ENCODE measurements at places on chromosomes 13 and 19.

DNA sequence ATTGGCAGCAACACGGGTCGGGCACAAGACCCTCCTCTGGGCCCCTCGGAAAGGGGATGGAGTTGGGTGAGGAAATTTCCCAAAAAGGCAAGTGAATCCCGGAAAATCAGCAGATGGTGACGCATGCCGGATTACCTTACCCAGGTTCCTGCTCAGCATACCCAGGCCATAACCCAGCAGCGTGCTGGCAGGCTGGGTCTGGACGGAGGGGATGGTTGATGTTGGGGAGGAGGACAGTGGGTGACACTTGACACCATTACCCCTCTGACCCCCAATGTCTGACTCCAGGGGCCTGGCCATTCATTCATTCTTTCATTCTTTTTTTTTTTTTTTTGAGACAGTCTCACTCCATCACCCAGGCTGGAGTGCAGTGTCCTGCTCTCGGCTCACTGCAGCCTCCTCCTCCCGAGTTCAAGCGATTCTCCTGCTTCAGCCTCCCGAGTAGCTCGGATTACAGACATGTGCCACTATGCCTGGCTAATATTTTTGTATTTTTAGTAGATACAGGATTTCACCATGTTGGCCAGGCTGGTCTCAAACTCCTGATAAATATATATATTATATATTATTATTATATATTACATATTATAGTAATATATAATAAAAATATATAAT, 799 bp downstream of the PVR start:
- DNase-seq = peak; percentile 41

DNA sequence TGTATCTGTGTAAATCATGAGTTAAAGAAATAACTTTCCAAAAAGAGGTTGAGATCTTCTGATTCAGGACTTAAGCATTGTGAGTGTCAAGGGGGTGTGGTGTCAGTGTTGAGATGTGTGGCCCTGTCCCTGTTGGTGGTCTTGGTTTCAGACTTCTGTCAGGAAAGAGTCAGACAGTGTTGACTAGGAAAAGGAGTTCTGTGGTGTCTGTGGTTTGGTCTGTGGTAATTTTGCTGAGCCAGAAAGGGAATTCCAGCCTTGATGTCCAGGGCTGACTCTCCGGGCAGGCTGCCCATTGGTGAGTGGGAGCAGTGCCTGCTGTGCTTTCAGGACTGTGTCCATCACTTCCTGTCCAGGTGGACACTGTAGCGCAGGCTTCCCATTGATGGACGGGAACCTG, 39.8 kb upstream of the IGFL4 start:
- DNase-seq = no peak

DNA sequence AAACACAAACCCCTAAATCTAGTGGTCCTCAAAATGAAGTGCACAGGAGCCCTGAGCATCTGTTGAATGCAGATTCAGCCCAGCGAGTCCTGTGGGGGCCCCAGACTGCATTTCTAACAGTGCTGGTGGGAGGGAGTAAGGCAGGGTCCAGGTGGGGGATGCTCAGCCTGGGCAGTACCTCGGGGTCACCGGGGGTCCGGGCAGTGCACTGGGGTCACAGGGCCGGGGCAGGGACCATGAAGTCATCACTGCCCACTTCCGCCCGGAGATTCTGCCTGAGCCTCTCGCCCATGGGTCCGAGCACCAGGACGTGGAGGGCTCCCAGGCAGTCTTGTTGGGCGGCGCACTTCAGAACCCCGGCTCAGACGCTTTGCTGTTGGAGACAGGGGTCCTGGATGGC, 838 bp upstream of the ATP4B start:
- DNase-seq = no peak

- no peak for DNase-seq
These were observed 82.6 kb downstream of the FREM2 start for GRCh38 chr13:38769526-38769925.

- DNase-seq = no peak
These were observed 26.8 kb downstream of the UBXN6 start for GRCh38 chr19:4430760-4431159.

DNA sequence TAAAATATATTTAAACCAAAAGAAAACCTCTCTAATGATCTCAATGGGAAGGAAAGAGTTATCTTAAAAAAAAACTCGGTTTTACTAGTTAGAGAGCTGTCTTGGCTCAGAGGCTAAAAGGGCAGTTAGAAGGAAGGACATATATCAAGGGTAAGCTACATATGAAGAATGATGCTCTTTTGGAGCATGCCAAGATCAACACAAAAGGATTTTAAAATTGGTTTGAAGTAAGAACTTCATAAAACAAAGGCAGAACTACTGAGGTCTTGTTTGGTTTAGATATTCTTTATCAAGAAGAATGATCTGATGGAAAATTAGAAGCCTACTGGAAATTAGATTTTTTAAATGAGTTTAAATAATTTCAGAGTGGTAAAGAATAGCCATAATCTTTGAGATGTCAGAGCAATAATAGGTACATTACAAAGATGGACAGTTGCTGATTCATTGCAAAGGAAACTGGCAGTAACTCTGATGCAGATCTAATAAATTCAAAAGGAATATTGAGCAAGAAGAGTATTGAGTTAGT, 39.4 kb upstream of the LMO7 start:
- DNase-seq = no peak

GRCh38 chr13:113034451-113035212, 65.6 kb downstream of the MCF2L start:
- DNase-seq = peak; percentile 57

DNA sequence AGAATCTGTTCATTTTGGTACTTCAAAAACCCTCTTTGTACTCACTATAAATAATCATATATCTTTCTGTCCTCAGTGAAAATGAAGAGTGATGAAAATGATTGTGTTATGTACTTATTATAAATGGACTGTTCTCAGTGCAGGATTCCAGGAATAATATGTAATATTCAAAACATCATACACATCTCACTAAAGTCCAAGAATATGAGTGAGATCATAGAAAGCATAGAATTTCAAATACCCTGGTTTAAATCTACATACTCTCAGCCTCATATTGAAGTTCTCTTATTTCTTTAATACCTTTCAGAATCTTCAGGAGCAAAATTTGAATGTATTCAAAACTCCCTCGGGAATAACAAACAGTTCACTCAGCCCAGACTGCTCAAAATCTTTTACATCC, 868.0 kb downstream of the SLITRK6 start:
- DNase-seq = no peak

DNA sequence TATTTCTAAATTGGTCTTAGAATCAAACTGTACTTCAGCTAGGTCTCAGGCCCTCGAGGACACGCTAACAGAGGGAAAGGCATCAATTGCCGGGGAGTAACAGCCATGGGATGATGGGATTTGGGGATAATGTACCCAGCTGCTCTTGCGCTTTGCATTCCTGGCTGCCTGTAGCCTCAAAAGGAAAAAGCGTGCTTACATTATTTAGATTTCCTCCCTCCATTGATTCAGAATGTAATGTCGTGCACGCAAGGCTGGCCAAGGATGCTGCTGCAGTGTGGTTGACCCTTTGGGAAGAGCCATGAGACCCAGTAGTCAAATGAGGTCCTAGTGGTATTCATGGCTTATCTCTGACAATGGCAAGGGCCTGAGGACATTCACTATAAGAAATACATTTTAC, 95.1 kb downstream of the SLC7A1 start:
- no peak for DNase-seq

DNA sequence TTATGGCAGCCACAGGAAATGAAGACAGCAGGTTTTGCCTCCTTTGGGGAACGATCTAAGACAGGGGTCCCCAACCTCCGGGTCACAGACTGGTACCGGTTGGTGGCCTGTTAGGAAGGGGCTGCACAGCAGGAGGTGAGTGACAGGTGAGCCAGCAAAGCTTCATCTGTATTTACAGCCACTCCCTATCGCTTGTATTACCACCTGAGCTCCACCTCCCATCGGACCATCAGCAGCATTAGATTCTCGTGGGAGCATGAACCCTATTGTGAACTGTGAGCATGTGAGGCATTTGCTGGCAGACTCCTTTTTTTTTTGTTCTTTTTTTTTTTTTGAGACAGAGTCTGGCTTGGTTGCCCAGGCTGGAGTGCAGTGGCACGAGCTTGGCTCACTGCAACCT, 22.2 kb downstream of the F2RL3 start:
- no peak for DNase-seq

GRCh38 chr13:23679220-23679619, 109.0 kb downstream of the TNFRSF19 start:
- no peak for DNase-seq

DNA sequence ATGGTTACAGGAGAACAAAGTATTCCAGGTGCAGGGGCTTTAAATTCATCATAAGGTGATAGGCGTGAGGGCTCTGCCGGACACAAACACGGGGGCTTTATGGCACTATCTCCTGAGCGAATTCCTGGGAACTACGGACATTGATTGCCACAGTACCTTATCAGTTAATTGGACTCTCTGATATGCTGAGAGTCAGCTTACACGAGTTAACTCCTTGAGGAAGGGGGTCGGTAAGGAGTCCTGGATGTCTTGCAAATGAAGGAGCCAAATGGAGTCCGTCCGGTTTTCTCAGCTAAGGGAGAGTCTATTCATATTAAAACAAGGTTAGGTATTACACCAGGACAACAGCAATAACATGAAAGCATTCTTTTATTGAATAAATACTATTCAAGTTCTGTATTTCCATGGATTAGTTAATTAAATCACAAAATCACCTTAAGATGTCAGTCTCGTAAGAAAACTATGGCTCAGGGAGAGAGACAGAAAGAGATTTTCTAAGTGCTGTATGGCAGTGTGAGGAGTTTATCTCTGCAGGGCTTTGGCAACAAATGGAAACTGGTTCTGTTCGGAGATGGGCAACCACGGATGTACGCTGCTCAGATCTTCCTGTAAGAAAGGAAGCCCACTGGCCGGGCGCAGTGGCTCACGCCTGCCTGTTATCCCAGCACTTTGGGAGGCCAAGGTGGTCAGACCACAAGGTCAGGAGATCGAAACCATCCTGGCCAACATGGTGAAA, 26.2 kb upstream of the HIF3A start:
- DNase-seq = no peak

GRCh38 chr13:85640727-85641126, 158.5 kb downstream of the SLITRK6 start:
- no peak for DNase-seq

DNA sequence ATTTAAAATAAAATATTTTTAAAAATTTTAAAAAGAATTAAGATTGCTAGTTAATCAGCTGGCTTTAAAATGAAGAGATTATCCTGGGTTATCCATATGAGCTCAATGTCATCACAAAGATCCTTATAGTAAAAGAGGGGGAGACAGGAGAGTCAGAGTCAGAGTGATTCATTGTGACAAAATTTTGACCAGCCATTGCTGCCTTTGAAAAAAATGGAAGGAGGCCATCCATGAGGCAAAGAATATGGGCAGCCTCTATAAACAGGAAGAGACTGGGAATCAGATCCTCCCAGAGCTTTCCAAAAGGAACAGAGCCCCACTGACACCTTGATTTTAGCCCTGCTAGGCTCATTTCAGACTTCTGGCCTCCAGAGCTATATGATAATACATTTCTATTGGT, 9.3 kb upstream of the RUBCNL start:
- no peak for DNase-seq

- DNase-seq = no peak
These were observed 1.3 kb upstream of the C1QTNF9 start for GRCh38 chr13:24308068-24308445.

DNA sequence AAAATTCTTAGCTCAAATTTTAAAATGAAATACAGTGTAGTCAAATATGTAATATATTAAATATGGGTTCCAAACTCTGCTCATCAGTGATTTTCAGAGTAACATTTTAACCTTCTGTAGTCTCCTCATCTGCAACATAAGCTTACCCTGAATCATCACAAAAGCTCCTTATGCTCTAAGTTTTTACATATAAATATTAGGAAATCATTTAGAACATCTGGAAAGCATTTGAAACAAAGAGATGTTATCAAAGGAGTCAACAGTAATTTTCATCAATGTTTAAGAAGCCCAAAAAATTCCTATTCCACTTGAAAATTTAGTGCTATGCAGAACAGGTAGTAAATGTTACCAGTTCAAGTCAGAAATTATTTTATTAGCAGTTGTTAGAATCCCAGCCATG, 224.7 kb downstream of the DCT start:
- DNase-seq = no peak

- DNase-seq = no peak
These were observed 53.6 kb downstream of the GADD45B start for GRCh38 chr19:2529473-2529918.

GRCh38 chr19:47740866-47741519, 4.4 kb upstream of the NOP53 start:
- no peak for DNase-seq

DNA sequence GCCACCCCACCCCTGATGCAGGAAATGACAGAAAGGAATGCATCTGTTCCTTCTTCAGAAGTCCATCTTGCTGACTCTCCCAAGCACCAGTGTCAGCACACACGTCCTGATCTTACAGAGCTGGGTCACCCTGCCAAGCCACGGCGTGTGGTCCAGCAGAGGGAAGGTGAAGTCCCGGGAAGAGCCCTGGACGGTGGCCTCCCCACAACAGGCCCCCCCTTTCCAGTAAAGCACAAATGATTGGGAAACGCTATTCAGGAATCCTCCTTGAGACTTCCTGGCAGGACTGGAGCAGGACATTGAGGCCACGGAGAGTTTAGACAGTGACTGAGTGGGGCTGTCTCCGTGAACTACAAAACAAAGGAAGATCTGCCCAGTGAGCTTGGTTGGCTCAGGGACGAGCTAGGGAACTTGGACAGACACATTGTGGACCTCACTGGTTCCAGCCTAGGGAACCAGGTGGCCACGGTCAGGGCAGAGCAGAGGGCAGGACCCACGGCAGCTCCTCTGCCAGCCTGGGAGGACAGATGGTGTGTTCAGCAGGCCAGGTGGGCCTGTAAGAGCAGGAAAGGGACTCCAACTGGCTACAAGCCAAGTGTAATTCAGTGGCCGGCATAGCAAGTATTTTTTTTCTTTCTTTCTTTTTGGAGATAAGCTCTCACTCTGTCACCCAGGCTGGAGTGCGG, 41.7 kb downstream of the ELL start:
- DNase-seq = no peak

DNA sequence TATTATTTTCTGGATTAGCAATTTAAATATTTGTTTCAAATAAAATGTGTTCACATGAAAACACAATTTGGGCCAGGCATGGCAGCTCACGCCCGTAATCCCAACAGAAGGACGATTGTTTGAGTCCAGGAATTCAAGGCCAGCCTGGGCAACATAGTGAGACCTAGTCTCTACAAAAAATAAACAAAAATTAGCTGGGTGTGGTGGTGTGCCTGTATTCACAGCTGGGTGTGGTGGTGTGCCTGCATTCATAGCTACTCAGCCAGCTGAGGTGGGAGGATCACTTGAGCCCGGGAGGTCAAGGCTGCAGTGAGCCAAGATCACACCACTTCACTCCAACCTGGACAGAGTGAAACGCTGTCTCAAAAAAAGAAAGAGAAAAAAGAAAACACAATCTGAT, 46.4 kb downstream of the KPNA3 start:
- DNase-seq = no peak

DNA sequence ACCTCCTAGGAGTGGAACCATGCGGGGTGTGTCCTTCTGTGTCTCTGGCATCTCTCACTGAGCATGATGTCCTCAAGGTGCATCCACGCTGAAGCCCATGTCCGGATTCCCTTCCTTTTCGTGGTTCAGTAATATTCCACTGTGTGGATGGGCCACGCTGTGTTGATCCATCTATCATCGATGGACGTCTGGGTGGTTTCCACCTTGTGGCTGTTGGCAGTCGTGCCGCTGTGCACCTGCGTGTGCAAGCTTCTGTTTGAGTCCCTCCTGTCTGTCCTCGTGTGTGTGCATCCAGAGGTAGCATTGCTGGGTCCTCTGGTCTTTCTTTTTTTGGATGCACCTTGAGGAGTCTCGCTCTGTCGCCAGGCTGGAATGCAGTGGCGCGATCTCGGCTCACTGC, 11.2 kb upstream of the GNA15 start:
- no peak for DNase-seq
